ENCODE measurements at places on chromosomes 1 and 21.

DNA sequence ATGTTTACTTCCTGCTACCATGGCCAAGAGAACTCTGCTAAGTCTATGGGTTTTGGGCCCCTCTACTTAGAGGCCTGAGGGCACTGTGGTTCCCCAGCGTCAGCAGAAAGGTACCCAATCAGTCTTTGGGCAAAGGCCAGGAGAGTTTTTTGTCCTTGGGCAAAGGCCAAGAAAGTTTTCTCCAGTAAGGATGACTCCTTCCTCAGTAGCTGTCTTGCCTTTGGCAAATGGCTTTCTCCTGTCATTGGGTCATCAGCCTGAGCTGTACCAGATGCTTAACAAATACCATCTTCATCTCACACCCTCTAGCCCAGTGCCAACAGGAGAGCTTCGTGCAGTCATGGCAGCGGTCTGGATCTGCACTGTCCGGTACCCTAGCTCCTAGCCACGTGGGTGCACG is 199.3 kb upstream of the TMEM51 start:
- no peak for DNase-seq

- peak; percentile 83 for DNase-seq
Measured at GRCh38 chr21:42403611-42404231, at the start of gene UBASH3A. Gene UBASH3A, plus strand, starts transcription at chr21:42403902. Its CDS starts 44 bp downstream, at chr21:42403946.

DNA sequence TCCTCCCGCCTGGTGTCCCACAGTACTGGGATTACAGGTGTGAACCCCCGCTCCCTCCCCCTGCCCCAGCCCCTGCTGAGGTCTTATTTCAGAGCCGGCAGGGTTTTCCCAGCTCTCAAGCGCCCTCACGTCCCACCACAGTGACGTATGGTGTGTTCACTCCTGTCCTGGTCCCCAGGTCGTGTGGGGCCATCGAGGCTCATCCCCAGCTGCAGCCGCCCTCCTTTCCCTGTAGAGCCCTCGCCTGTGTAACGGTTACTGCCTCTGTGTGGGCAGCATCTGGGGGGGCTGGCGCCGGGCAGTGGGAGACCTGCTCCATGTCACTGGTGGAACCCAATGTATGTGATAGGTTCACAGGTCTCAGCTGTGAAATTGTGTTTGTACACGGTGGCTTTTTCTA is 23.2 kb downstream of the SKI start:
- no peak for DNase-seq

- DNase-seq = no peak
Measured at GRCh38 chr1:15407580-15407979, 2.1 kb upstream of the EFHD2 start.

- no peak for DNase-seq
Measured at GRCh38 chr1:168833362-168833761, 104.4 kb upstream of the DPT start.

GRCh38 chr1:158035976-158036583 is 42.6 kb downstream of the KIRREL1 start:
- DNase-seq = no peak

- no peak for DNase-seq
Measured at GRCh38 chr1:203630697-203631096, 4.1 kb downstream of the ATP2B4 start.

DNA sequence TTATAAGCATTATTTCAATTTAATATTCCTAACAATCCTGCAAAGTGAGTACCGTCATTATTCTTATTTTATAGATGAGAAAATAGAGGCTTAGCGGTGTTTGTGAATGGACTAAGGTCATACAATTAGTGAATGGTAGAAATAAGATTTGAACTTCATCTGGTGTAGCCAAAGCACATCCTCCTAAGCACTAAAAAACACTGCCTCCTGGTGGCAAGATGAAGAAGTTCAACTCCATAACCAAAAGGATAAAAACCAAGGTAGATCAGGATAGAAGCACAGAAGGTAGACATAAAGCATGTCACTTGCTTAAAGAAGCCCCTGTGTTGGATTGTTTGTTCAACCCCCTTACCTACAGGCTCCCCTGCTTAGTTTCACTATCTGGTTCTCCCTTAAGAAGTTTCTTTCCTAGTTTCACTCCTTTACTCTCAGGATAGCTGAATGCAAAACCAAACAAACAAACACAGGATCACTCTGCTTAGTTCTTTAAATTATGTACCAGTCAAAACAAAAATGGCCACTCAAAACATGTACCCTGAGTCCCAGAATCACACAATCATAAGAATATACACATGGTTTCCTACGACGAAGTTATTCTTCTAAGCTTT is 12.7 kb upstream of the AIM2 start:
- peak; percentile 4 for DNase-seq

GRCh38 chr21:32190493-32191144 is 88.2 kb downstream of the MIS18A start:
- DNase-seq = no peak
